Activated T-cell treated with anti-CD3 and anti-CD28 coated beads for 4 hours (primary cell): ENCODE measurements at places on chromosomes 5 and 9.

- no peak for DNase-seq
Measured at GRCh38 chr9:118991366-118992285, 377.6 kb downstream of the BRINP1 start.

GRCh38 chr5:18461766-18462165 is 827.5 kb downstream of the TAF11L14 start:
- DNase-seq: no peak

DNA sequence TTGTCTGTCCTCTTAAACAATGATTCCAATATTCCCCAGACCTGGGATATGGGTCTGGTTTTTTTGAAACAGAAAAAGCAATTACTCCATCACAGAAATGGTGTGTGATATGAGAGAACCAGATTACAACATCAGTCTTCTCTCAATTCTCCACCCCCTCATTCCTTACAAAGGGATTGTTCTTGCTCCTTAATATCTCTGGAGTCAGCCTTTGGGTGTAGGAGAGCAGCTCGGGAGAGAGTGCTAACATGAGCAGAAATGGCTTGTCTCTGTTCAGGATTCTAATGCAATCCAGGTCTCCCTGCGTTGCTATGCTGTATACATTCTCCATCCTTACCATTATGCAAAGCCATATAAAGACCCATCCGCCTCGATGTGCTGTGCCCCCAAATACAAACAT is 32.7 kb downstream of the ZFAND5 start:
- no peak for DNase-seq

DNA sequence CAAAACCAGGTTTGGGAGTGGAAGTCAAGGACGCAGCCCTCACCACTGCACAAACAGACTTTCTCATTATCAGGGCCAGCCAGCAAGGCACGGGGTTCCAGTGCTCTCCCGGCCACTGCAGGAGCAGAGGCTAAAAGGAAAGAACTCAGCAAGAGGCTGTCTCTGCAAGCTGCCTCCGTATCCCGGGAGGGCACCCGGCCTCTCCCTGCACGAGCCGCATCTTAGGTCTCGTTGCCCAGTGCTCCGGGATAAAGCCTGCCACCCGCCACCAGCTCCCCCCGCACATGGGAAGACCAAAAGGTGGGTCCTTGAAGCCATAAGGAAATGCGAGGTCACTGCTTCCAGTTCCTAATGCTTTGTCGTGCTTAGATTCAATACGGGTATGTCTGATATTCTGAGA is 117.2 kb upstream of the SARDH start:
- no peak for DNase-seq

GRCh38 chr5:44875661-44876605 is 67.2 kb downstream of the MRPS30 start:
- DNase-seq: no peak

DNA sequence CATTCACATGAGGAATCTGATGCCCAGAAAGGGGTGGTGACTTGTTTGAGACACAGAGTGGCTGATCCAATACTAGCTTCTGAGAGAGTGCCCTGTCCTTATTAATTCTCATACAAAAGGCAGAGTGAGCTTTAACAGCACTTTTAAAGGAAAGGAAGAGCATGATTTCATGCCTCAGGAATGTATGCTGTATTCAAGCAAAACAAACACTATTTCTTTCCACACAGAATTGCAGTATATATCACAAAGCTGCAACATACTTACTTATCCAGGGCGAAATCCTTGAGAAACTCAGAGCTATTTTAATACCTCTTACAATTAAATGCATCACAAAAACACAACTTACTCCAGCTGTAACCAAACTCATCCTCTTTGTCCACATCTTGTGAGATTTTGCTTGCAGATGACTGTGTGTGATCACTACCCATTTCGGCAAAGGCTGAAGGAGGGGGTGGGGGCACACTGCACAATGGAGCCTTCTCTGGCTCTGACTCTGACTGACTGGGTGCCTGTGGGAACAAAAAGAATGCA is 139.8 kb downstream of the MPDZ start:
- DNase-seq: no peak

DNA sequence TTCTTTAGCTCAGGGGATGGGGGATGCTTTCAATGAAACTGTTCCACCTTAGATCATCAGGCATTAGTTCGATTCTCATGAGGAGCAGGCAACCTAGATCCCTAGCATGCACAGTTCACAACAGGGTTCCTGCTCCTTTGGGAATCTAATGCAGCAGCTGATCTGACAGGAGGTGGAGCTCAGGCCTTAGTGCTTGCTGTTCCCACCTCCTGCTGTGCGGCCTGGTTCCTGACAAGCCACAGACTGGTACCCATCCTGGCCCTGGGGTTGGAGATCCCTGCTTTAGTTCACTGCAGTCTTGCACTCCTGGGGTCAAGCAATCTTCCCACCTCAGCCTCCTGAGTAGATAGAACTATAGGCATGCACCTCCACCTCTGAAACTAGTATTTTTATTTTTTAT is 1369.8 kb upstream of the NUDT12 start:
- DNase-seq: no peak

DNA sequence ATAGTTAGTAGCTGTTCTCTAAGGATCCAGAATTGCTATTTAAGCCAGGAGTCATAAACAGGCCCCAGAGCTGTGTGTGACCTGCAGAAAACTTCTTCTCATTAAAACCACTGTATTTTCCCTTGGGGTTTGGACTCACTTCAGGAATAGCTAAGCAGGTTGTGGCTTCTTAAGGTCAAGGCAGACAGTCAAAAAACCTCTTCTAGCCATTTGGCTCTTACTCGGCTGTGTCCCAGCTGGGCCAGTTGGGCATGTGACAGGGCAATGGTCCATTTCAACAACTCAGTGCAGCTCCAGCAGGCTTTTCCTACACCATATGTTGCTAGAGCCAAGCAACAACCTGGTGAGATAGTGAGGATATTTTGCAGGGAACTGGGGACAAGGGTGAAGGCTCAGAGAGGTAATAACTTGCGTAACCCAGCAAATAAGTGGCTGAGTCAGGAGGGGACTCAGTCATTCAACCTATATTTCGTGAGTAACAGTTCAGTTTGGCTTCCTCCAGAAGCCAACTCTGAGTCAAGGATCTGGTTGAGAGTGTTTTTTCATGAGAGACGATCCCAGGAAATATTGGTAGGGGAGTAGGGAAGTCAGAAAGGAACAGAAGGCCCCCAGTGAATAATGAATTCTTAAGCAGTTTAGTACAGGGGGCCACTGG is 115.4 kb upstream of the PPP2R2B start:
- no peak for DNase-seq

GRCh38 chr9:27496135-27496504 is 28.0 kb upstream of the IFNK start:
- DNase-seq: no peak

- DNase-seq: no peak
Measured at GRCh38 chr5:111948092-111948841, 191.3 kb upstream of the NREP start.

DNA sequence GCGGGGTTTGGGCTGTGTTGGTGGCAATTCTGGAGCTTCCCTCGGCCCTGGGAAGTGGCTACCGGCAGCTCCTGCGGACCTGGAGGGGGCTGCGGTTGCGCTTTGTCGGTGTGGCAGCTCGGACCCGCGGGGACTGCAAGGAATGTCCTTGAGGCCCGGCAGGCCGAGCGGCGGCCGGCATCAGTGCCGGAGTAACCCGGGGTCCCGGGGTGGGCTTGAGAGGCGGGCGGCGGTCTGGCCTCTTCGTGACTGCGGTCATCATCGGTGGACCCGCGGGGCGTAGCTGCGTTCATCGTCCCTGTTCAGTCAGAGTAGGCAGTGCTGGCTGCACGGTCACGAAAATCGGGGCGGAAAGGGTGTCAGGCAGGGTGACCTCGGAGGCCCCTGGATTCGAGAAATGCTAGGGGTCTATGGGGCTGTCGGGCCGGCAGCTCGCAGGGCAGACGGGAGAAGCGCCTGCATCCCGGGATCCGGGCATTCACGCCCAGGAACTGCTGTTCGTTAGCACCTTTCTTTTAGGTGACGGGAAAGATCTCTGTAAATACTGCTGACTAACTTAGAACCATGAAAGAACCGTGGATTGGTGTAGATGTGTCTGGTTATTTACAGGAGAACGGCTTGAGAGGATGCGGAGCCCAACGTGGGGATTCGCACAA is 474 bp downstream of the HMGCR start:
- peak; percentile 5 for DNase-seq

- no peak for DNase-seq
Measured at GRCh38 chr9:134175808-134176598, 11.6 kb upstream of the RNU6ATAC start.

- no peak for DNase-seq
Measured at GRCh38 chr5:150021491-150022157, 21.1 kb downstream of the HMGXB3 start.

- DNase-seq: no peak
Measured at GRCh38 chr5:95718203-95718602, 12.9 kb upstream of the RHOBTB3 start.

- no peak for DNase-seq
Measured at GRCh38 chr5:62791059-62791458, 212.4 kb downstream of the LRRC70 start.

DNA sequence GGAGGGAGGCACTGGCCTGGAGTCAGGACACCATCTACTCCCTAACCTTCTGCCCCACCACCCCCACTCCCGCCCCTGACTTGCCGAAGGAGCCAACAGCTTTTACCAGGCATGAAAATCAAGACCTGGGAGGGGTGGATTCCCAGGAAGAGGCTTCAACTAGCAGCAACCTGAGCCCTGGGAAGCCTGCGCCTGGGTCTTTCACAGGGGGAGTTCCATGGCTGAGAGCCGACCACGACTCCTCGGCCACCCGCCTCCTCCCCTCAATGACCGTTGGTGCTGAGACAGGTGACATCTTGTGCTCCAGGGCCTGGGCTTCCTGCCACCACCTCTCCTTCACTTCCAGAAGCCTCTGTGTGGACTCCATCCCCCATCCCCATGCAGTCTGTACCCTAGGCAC is 37.1 kb downstream of the BARX1 start:
- no peak for DNase-seq

GRCh38 chr5:151571270-151572173 is 19.6 kb downstream of the FAT2 start:
- DNase-seq: no peak

- no peak for DNase-seq
Measured at GRCh38 chr5:24606971-24607370, 37.8 kb downstream of the CDH10 start.

GRCh38 chr5:176501333-176501732 is 35.9 kb downstream of the RNF44 start:
- DNase-seq: no peak

DNA sequence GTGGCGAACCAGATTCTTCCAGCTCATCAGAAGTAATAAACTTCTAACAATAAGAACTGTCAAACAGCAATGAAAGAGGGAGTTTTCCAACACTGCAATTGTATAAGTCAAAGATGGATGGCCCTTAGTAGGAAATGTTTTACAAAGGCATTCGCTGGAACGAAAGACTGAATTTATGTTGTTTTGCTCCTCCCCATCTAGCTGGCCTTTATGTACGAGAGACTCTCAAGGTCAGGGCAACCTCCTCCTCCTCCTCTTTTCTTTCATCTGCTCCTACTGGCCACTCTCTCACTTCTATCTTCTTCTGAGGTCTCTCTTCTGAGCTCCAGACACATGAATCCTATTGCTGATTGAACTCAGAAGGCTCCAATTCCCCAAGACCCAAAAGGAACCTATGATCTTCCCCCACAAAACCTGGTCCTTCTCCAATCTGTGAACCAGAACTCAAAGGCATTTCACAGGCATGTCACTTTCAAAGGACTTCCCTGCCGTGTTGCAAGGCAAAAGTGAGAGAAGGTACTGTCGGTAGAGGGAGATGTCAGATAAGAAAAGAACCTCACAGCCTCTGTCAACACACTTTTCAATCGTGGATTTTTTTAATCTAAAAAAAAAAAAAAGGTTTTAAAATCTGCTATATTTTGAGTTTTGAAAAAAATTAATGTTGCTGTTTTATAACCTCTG is 28.5 kb upstream of the PUM3 start:
- DNase-seq: no peak

DNA sequence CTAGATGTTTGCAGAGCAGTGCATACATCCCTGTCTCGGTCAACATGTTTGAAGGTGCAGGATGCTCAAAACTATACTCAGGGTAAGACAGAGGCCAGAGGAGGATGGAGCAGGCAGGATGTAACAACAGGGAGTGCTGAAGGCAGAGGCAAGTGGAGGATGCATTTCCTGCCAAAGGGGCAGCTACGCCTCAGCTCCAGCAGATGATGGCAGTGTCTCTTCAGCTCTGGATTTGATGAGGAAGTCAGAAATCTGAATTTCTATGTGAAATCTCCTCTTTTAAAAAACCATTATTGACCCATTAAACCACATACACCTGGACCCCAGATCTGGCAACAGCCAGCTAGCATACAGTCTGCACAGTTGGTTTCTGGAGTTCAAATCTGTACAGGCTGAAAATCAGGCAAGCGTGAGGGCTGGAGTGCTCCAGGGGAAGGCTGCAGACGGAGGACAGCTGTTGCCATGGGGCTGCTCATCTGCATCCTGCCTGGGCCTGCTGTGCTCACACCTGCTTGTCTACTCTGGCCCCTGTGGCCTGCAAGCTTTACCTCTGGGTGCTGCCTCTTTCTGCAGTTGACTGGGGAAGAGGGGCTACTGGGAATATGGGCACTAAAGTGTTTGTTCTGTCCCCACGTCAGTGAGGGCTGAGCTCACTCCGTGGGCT is 152.9 kb upstream of the SLC28A3 start:
- DNase-seq: no peak

GRCh38 chr5:142324136-142324870 is 518 bp downstream of the SPRY4 start:
- DNase-seq: no peak

DNA sequence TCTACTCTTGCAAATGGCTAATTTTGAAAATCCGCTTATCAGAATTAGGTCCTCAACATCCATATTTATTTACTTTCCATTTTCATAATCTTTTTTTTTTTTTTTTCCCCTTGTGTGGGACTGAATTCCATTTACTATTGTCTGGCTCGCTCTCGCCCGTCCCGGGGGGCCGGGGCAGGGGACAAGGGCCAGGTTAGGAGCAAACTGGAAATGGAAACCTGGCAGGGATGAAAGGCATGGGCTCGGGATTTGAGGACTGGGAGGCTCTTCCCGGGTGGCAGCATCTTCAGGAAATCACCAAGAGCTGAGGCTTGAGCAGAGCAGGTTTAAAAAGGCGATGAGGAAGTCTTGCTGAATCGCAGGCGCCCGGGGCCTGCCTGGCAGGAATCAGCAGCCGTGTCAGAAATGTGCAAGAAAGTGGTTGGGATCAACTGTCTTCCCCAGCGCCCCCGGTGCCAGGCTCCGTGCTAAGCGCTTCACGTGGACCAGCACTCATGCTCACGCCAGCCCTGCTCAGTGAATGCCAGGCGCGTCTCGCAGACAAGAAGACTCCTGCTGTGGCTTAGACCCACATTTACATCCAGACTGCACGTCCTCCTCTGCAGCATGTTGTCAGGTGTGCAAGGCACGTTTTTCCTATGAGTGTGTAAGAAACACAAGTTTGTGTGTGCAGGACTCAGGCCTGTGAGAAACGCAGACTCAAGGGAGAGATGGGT is 66.3 kb upstream of the UNC5A start:
- no peak for DNase-seq

- DNase-seq: no peak
Measured at GRCh38 chr5:120055858-120056257, 408.2 kb upstream of the PRR16 start.
